CD8-positive, alpha-beta memory T cell (primary cell): ENCODE measurements at places on chromosomes 3 and 15.

- DNase-seq: no peak
Measured at GRCh38 chr3:50583897-50584296, 14.6 kb downstream of the HEMK1 start.

- no peak for DNase-seq
Measured at GRCh38 chr3:136802481-136802996, 16.4 kb upstream of the SLC35G2 start.

- no peak for DNase-seq
Measured at GRCh38 chr15:52765785-52766184, 24.4 kb downstream of the ONECUT1 start.

- no peak for DNase-seq
Measured at GRCh38 chr3:94453864-94454263, 391.0 kb downstream of the NSUN3 start.

DNA sequence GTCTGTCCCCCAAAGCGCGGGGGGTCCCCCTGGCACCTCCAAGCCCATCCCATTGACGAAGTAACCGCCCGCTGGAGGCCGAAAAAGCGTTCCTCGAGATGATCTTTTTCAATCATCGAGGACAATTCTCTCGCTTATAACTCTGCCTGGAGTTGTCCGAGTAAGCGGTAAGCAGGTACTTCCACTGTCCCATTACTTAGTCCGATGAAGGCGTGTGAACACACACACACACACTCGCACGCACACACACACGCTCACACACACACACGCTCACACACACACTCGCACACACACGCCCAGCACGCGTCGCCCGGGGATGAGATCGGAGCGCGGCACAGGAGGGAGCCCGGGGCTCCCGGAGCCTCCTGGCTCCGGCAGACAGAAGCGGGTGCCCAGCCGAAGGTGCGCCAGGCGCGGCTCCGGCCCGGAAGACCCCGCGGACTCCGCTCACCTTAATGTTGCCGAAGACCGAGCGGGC lies 430 bp downstream of the SLCO2A1 start:
- no peak for DNase-seq

- DNase-seq: no peak
Measured at GRCh38 chr3:168080499-168081170, 15.1 kb downstream of the GOLIM4 start.

DNA sequence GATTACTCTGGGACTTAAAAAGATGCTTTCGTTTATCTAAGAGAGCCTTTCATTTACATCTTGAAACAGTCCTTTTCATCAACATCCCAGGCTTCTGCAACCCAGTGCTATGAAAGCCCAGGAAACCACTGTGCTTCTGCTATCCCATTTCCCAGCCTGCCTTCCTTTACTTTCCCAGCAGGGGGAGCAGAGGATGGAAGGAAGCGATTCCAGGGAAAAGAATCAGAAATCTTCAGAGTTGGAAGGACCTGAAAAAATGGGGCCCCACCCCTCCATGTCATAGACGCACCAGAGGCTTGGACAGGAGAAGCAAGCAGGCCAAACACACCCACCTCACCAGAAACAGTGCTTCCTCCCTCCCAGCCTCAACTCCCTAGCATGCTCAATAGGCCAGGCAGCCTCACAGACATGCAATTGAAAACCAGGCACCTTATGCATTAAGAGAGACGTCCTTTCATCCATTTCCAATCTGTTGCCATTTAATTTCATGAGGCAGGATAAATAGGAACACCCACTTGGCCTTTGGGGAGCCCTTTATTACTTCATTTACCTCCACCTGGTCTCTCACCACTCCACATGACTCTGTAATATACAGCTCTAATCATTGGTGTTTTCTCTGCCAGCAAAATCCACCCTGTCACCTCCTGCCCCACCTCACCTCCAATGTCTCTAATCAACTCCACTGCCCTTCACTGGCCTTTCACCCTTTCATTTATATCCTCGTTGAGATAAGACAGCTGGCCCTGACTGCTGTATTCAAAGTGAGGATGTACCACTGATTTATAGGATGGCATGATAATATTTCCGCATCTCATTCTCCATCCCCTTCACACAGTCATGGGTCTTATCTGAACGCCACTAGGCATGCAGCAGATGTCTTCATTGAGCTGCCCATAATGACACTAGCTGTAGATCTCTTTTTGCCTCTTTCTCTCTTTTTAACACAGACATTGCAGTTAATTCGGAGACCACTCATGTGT lies 583.9 kb downstream of the NTRK3 start:
- no peak for DNase-seq

- peak; percentile 70 for DNase-seq
Measured at GRCh38 chr3:128845778-128846485, 33.5 kb upstream of the ACAD9 start.

GRCh38 chr3:134641671-134642300 lies 9.0 kb downstream of the KY start:
- DNase-seq: no peak

DNA sequence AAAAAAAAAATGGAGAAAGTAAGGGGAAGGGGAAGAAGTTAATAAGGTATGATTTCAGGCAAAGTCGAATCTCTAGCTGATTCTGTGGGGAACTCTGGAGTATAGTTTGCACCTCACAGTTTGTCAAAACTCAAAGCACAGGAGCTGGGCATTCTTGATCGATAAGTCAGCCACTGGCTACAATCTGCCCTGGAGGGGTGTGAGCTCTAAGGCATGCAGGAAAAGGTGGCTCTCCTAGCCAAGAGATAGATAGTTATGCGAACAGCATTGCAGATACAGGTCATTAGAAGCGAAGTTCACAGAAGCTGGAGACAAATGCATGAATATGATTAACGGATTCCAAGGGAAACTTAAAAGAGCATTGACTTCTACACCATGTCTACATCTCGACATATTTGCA lies 952.6 kb downstream of the AGBL1 start:
- DNase-seq: no peak

- DNase-seq: no peak
Measured at GRCh38 chr3:18648159-18648558, 223.0 kb upstream of the SATB1 start.

DNA sequence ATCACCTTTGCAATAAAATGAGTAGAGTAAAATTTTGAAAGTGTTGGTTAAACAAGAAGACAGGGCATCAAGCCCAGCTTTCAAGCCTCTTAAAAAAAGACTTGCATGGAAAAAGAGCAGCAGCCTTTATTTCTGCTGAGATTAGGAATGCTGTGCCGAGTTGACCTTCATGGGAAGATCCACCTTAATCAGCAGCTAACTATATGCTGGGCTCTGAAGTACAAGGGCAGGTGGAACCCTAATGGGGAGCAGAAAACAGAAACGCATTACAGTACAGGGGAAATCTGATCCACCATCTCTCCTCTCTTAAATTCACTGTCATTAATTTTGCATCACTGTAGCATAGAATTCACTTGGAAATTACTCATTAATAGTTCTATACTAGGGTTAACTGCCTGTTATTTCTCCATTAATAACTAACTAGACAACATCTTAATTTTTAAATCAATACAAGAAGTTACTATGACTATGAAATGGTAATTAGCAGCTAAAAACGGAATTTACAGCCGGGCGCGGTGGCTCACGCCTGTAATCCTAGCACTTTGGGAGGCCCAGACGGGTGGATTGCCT lies 133.6 kb downstream of the GHSR start:
- no peak for DNase-seq

GRCh38 chr3:20246662-20247061 lies 60.7 kb upstream of the SGO1 start:
- DNase-seq: no peak

DNA sequence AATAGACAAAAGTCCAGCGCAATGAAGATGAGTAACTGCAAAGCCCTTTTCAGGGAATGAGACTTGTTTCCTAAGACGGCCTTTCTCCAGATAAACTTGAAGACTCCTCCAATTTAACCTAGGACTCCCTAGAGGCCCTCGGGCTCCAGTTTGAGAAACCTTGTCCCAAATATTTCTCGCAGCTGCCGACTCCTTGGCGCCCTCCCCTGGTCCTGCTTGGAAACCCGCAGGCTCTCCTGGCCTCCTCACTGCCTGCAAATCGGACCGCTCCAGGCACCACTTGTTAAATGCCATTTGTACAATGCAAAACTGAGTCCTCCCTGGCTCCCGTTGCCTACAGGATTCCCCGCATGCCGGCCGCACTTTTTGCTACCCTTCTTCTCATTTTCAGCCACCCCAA lies 36.8 kb downstream of the MUC4 start:
- DNase-seq: no peak

DNA sequence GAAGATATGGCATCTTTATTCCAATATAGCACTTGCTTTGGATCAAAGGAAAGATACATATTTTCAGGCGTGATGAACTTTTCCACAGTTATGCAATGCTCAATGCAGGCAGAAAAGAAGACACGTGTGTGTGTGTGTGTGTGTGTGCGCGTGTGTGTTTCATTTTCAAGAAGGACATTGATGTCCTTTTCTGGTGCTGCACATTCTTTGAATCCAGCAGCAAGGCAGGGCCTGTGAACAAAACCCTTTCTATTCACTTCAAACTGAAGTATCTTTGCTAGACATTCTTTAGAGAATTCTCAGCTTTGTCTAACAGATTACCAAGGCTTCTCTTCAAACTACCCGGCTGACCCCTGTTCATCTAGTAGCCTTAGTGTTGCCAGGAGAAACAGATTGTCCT lies 124.6 kb downstream of the CD47 start:
- no peak for DNase-seq

DNA sequence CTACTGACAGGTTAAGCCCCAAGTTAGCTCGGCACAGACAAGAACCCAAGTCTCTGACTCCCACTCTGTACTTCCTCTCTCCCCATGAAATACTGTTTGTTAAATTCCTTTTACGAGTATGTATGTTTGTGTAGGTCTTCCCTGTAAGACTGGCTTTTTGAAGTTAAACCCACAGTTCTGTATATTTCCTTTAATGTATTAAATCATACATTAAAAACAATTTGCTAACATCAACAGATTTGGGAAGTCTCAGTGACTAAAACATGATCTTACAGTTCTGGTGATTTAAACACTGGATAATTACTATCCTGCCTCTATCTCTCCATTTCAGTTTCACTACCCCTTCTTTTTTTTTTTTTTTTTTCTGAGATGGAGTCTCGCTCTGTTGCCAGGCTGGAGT lies 4.4 kb downstream of the CMTM6 start:
- DNase-seq: no peak

DNA sequence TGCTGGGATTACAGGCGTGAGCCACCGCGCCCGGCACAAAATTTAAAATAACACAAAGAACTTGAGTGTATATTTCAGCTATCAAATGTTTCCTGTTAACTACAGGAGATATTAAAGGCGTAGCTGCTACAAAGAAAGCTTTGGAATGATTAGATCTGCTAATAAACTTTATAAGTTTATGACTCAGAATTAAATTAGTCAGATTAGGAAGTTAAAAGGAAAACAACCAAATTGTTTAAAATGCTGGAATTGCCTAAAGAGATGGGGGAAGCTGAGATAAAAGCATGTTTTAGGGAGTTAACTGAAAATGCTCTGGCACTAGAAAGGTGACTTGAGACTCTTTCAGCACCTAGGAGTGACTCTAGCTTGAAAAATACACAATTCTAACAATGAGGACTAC lies 58.9 kb downstream of the COL8A1 start:
- no peak for DNase-seq

- no peak for DNase-seq
Measured at GRCh38 chr15:26212109-26212508, 349.0 kb upstream of the ATP10A start.

- no peak for DNase-seq
Measured at GRCh38 chr3:47909607-47910006, 106.6 kb downstream of the MAP4 start.

DNA sequence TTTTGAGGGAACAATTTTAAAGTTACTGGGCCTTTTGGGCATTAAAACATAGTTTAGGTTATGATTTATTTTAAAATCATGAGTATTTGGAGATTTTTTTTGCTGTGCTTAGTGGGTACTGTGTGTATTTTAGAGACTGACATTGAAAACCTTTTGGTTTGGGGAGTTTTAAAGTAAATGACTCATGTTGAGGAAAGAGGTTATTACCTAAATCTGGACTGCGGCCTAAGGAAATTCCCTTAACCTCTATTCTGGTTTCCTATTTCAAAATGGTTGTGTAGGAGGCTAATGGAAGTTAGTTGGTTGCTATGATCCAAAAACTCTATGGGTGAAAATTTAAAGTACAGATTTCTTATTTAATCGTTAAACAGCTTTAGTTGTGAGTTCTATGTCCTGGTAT lies 57.3 kb upstream of the DPH6 start:
- DNase-seq: no peak

DNA sequence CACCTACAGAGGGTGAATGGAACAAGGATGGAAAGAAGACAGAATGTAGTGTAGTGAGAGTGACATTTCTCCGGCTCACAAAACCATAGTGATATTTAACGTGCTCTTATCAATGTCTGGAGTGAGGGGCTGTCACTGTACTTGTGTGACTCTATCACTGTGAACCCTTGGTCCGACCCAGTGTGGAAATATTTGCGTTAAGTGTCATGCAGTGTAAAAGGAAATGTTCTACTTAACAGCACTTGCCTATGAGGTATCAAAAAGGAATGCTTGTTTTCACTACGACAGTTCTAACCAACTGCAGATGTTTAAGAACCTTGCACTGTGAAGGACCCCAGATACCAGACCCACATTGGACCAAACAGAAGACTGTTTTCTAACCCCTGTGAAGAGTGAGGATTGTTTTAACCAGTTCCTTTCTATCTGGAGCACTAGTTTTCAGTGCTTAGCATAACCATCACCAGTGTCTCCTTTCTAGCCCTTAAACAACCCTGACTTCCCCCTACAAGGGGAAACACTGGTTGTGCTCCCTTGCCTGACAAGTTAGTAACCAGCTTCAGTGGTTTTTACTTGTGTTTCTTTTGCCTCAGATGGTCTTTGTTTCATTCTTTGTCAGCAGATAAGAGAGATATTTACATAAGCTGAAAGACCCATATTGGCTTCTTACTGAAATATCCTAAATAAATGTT lies 144.7 kb upstream of the ABHD17C start:
- DNase-seq: no peak

GRCh38 chr3:74067296-74067695 lies 442.6 kb upstream of the PDZRN3 start:
- DNase-seq: no peak

GRCh38 chr3:162992741-162993140 lies 1496.1 kb downstream of the OTOL1 start:
- no peak for DNase-seq

DNA sequence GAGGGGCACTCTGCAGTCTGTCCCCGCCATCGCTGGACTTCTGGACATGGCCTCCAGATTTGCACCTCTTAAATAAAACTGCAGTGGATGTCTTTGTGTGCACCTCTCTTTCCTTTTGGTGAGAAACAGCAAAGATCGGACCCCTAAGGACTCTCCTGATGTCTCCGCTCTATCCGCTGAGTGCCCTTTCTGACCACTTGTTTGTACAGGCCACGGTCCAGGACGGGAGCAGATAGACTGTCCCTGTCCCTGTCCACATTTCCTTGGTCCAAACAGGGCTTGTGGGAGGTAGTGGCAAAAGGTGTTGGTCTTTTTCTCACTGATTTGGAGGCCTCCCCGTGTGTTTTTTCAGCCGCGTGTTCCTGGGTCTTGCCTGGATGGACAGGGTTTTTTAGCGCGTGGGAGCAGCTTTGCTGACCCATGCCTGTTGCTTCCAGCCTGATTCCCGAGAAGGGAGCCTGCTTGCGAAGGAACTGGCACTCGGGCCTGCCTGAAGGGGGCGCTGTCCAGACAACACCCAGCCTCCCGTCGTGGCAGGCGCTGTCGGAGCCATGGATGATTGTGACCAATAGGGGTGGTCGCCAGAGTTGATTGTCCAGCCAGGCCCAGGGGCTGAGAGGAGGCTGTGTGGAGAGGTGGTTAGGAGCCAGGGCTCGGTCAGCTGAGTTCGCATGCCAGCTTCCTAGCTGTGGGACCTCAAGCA lies 13.2 kb upstream of the STAB1 start:
- DNase-seq: no peak
